ENCODE measurements at places on chromosomes 4 and X.

GRCh38 chr4:122661176-122662160 lies 40.6 kb upstream of the IL21 start:
- no peak for DNase-seq

- DNase-seq, result no peak
Observed at GRCh38 chr4:67459164-67459563, 86.1 kb downstream of the CENPC start.

DNA sequence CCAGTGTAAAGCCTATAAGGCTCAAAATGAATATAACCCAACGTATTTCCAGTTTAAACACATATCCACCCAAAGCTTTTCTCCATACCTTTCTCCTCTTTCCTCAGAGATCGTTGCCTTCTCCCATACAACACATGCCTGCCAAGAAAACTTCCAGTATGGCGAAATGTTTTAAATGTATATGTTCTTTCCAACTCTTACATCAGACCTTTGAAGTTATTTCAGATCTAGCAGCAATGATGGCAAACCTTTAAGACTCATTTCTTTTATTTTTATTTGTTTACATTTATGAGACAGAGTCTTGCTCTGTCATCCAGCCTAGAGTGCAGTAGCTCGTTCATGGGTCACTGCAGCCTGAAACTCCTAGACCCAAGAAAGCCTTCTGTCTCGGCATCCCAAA lies 265.4 kb downstream of the BMPR1B start:
- DNase-seq, result no peak

DNA sequence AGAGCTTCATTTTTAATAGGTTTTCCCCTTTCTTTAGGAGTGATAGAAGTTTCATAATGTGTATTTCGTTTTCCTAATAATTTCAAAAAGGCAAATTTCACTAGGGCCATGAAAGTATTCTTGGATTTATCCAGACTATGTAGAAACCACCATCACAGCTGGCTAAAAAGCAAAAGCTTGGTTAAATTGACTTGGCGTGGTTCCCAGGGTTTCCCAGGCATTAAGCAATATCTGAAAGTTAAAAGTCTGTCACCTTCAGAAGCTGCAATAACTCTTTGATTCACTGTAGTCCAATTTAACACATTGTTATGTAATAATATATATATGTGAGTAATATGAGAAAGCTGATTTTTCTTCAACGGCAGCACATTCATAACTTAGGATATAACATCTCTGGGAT lies 38.3 kb downstream of the NDNF start:
- no peak for DNase-seq

DNA sequence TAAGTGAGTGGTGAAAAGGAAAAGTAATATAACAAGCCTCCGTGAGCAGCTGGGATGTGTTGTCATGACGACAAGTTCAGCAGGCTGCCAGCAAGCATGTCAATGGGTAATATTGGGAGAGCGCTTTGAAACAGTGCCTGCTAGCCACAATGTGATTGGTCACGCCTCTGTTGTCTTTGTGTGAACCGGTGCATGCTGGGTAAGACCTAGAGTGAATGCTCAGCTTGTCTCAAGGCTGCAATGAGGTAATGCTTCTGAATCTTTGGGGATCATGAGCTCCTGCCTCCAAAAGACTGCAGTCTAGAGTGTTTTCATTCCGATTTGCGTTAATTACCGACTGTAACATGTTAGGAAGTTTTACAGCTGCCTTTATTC lies 54.9 kb downstream of the STOX2 start:
- no peak for DNase-seq

GRCh38 chrX:41442824-41443550 lies 4.2 kb upstream of the NYX start:
- no peak for DNase-seq

DNA sequence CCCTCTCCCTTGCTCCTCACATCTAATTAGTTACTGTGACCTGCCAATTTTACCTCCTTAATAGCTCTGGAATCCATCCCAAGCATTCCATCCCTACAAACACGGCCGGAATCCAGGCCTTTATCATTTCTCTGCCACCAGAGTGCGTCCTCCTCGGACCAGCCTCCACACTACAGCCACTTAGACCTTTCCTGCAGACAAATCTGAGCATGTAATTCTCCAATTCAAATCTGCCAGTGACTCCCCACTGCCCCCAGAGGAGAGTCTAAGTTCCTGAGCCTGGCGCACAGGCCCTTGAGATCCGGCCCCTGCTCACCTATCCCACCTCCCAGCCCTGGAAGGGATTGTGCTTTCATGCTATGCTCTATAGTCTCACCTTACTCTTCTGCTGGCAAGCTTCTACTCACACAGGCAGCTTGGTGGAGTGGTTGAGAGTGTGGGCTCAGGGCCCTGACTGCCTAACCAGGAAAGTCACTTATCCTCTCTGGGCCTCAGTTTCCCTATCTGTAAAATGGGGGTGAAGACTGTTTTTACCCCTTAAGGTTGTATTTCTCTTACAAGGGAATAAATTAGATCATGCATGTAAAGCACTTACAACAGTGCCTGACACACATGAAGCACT lies 31.2 kb downstream of the PJA1 start:
- DNase-seq, result no peak

DNA sequence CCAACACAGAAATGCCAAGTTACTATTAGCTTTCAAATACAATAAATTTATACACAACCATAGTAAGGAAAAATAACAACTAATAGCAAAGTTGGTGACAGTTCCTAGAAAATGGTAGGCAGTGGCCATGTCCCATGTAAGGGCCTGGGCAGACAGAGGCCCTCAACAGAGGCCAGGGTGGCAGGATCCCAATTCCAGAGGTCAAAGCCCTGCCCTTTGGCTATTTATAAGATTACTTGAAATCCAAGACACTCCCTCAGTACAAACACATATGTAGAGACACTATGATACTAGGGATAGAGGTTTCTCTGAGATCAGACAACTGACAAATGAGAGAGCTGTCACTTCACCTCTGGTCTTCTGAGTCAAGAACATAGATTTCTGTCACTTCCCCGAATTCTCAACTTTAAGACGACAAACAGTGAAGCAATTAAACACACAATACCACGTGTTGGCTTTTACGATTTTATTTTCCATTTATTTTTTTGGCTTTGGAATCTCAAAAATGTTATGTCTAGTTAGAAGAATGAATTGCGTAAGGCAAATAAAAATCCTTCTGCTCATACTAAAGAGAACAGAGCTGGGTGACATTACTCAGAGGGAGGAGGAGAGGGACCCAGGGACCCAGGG lies 16.3 kb upstream of the MAOB start:
- DNase-seq, result no peak

DNA sequence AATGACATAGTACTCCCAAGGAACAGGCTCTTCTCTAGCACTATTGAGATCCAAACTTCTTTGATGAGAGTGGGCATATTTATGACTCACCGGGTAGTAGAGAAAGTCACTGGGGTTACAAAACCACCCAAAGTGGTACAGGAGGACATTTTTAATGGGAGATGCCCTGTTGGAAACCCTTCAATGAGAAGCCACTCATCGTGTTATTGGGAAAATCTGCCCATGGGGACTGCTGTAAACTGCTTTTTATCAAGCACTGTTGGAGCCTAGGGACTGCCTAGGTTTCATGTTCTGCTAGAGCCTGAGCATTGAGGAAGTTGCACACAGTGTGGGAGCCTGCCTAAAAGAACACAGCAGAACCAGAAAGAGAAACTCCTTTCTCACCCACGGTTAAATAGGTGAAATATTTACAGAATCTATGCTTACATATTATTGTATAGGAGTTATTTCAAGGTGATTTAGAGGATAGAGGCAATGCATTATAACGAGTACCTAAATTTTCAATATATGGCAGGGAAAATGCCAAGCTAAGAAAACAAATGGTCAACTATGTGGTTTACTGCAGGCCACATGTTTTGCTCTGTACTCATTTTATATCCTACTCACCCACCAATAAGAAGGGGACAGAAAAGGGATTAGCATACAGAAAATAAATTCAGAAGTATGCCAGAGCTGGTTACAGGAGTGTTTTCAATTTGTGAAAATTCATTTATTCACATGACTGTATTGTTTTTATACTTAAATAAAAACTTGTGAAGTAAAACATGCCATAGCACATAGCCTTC lies 559.1 kb downstream of the FSTL5 start:
- no peak for DNase-seq
